GM20000 (cell line): ENCODE measurements at places on chromosomes 13 and 19.

- DNase-seq = no peak
Measured at GRCh38 chr19:55368106-55368505, 2.2 kb downstream of the IL11 start.

DNA sequence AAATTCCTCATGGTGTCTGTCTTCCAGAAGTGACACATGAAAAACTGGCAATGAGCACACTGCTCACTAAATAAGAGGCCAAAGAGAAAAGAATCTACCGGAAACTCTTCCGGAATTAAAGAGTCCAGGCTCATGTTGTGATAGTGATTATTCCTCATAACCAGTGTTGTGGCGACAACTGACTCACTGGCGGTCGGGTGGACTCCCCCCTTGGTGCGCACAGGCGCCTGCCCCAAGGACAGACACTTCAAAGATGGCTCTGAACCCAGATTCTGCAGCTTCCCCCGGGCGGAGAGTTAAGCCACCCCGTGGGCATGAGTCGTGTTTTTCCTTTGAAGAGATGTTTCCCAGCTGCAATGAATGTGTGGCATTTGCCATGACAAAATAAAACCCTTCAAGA is 10.3 kb downstream of the IL17D start:
- DNase-seq = no peak

DNA sequence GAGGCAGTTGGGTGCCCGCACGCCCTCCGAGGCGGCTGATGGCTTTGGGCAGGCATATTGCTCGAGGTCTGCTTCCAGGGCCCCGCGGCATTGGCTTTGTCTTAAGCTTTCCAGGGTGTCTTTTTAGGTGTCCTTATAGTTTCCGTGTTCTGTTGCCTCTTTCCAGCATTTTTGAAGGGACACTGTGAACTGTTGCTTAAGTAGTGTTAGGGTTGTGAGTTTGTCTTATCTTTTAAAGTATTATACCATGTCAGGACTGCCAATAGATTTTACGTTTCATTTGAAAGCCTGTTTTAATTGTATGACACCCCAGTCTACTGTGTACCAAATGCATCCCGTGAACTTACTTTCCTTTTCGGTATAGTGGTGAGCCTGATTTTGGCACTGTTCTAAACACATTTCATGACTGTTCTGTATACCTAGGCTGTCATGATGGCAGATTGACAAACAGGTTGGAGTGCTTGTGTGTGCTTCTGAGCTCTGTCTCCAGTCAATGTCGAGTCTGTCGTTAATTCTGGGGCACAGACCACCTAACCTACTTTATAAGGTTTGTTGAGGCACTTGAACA is 656 bp downstream of the PCCA start:
- DNase-seq = peak; percentile 43

GRCh38 chr19:2474232-2475017 is 1.5 kb upstream of the GADD45B start:
- DNase-seq = peak; percentile 90

DNA sequence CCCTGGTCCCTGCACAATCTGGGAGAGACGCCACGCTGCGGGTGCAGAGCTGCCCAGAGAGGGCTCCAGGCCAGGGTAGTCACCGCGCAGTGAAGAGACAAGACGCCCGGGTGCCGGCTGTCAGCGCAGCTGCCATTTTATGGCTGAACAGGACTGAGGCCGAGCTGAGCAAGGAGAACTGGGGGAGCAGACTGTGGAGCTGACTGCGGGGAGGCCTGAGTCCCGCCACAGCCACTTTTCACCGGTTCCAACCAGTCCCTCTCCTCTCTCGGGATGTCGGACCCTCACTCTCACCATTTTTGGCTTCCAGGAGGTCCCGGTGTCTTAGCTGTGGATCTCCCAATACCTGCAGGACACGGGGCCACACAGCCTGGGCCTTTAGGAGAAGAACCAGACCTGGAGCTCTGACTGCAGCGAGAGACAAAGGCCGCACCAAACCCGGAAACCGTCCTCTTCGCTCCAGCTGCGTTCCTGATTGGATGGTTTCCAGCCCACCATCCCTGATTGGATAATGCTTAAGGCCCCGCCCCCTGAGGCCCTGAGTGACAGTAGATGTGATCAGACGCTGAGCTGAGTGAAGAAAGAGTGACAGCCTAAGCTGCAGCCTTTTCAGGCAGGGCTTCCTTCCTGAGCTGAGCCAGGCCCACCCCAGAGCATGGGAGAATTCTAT is at the start of gene ZNF626:
TSS of gene ZNF626 (minus strand) at position 422 of the 670 bp plus-strand sequence. CDS start at position 297, 125 bp downstream.
- DNase-seq = peak; percentile 80

DNA sequence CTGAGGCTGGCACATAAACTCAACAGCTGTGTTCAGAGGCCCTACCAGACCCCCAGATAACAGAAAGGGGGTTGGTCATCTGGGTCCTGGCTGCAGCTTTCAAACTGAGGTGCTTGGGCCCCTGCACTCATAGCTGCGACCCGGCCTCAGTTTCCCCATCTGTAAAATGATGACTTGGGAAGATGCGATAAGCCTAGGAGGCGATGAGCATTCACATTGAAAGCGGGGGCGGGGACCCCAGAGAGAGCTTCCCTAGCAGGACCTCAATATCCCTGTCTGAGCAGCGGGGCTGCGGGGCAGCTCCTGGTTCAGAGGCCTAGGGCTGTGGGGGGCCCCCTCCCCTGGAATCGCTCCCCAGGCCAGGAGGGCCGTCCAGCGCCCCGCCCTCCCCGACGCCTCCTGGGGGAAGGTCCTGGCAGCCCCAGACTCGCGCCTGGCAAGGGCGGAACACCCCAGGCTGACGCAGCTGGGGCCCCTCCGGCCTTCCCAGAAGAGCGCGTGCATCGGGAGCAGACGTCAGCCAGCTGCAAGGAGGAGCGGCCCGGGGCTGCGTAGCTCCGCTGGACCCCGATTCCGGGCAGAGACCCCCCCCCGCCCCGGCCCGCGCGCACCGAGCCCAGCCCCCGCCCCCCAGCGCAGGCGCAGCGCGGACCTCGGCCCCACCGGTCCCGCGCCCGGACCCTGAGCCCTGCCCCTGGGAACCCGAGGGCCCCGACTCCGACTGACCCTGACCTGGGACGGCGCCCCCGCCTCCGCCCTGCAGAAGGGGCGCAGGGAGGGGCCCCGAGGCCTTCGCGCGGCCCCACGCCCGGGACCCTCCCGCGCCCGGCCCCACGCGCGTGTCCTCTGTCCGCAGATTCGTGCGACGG is 3.5 kb downstream of the FSTL3 start:
- DNase-seq = peak; percentile 75

GRCh38 chr13:100304229-100304628 is 215.3 kb downstream of the PCCA start:
- no peak for DNase-seq

DNA sequence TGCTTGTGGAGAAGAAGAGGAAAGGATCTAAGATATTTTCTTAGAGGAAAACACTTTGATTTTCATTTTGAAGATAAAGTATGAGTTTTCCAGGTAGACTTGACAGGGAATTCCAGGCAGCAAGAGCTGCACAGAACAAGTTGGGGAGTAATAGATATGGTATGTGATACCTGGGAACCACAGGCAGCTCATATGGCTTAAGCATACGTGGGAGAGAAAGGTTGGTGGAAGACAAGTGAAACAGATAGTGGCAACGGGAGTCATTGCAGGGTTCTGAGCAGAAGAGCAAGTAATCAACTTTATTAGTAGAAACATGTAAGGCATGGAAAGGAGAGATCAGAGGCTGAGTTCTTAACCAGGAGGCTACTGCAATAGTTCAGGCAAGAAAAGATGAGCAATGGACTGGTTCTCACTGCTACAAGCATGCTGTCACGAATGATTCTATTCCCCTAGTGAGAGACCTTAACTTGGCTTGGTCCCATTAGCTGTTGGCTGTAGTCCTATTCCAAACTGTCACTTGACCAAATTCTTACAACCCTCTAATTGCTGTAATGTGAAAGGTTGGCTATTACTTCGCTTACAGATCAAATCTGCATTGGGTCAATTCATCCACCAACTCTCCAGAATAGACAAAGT is 217.9 kb downstream of the VWA8 start:
- no peak for DNase-seq

DNA sequence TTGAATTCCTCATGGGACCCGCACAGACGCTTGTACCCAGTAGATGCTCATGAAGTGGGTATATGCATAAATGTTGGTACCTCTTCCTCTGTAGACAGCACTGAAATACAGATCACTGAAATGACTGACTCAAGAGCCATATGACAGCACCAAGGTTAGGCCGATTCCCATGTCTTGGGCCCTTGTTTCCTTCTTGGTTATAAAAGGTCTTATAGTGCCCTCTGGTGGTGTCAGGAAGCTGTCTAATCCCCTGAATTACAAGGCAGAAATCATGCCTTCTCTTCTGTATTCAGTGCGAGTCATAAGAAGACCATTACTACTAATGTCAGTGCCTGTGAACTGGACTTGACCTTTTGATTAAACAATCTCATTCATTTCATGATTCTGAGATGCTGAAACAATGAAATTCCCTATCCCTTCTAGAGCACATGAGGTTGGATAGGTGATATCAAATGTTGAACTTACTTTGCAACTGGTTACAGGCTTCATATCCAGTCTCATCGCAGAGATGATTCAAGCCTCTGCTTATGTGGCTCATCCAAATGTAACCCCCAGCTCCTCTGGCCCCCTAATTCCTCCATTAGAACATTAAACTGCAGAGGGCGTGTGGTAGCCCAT is 59.7 kb downstream of the SPATA13 start:
- DNase-seq = peak; percentile 75

DNA sequence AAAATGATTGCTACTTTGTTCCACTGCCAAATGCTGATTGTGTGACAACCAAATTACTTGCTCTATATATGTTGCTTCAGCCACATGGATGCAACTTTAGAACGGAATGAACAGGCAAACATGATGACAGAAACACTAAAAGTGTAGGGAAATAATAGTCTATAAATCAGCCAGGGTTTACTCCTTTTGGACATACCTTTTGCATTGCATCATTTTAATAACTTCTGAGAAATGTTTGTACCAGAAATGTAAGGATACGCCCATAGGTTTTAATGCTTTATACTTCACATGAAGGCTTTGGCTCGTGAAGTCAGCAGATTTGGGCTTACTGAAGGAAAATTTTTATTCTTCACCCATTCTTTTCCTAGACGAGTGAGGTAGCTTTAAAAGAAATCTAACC is 141.0 kb downstream of the POSTN start:
- no peak for DNase-seq

GRCh38 chr19:38209152-38209551 is 14.9 kb downstream of the DPF1 start:
- DNase-seq = no peak

GRCh38 chr19:12064590-12065538 is at the start of gene ZNF844:
Gene ZNF844, plus strand, starts transcription at chr19:12064731. Its CDS starts 143 bp downstream, at chr19:12064874.
- DNase-seq = peak; percentile 95

GRCh38 chr19:1779574-1779973 is 26.3 kb downstream of the ONECUT3 start:
- no peak for DNase-seq

DNA sequence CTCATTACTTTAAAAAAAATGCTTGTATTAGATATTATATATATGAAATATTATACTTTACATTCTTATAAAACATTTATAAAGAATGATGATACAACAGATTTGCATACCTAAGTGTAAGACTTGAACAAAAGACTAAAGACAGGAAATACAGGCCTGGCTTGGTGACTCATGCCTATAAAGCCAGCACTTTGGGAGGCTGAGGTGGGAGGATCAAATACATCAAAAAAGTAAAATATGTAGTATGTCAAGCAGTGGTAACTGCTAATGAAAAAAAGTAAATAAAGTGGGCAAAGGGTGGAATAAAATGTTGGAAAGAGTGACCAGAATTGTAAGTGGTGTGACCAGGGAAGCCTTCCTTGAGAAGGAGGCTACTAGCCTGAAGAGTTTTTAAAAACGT is 133.7 kb downstream of the GGACT start:
- no peak for DNase-seq

DNA sequence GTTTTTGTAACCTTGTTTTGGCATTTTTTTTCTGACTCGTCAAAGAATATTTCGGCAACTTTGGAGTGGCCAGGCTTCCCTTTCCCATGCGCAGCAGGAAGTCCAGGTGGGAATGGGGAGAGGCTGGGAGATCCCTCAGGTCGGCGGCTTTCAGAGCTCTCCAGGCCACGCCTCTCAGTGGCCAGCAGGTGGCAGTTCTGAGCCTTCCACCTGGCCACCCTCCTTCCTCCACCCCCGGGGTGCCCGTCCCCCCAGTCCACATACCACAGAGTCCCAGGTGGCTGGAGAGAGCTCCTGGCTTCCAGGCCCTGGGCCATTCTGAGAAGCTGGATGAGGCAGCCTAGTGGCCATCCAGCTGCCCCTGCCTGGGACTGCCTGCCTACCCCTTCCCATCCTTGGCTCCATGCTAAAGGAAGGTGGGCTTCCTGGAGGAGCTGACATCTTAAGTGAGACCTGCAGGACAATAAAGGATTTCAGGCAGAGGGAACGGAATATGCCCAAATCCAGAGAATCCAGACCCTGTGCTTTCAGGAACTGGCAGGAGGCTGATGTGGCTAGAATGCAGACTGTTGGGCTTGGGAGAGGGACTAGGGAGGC is 46.3 kb downstream of the CCNE1 start:
- DNase-seq = peak; percentile 64

DNA sequence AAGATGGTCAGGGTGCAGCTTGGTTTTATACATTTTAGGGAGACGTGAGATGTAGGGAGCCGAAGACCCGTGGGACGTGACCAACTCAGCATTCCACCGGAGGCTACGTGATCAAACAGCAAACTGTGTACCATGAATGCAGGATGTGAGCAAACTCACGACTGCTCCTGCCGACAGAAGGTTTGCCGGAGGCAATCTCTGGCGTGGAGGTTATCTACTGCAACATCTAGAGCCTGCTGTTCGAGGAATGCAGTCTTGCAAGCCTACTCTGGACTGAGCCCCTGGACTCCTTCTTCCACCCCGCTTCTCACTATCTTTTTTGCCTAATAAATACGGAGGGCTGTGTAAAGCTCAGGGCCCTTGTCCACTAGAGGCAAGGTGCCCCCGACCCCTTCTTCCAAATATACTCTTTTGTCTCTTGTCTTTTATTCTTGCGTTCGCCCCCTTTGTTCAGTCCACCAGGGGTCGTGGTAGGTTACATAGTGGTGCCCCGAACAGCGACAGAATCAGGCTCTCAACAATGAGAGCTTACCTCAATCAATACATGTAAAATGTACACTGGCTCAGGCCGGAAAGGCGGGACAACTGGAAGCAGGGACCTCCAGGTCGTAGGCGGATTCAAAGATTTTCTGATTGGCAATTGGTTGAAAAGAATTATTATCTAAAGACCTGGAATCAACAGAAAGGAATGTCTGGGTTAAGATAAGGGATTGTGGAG is 8.9 kb upstream of the OR1I1 start:
- DNase-seq = no peak

GRCh38 chr13:88649855-88650254 is 978.7 kb downstream of the SLITRK5 start:
- no peak for DNase-seq

DNA sequence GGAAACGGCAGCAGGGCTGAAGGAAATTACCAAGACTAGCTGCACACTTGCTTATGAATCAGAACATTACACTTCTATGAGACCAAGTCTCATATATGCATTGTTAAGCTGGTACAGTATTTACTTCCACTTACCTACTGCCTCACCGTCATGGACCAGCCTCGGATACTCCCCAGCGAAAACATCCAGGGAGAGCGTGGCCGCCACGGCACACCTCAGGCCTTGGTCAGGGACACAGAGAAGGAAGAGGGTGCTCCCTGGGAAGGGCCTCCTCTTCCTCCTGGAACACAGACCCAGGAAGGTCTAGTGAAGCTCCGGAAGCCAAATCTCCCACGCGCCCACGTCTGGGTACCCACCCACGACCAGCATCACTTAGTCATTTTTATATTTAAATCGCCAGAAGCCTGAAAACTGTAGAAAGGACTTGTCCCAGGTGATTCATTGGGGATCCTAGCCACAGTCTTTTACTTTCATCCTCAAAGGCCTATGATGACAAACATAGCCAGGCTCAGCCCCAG is 24.4 kb upstream of the MTIF3 start:
- DNase-seq = no peak
